PC-9 (cell line): ENCODE measurements at places on chromosomes 2 and 18.

DNA sequence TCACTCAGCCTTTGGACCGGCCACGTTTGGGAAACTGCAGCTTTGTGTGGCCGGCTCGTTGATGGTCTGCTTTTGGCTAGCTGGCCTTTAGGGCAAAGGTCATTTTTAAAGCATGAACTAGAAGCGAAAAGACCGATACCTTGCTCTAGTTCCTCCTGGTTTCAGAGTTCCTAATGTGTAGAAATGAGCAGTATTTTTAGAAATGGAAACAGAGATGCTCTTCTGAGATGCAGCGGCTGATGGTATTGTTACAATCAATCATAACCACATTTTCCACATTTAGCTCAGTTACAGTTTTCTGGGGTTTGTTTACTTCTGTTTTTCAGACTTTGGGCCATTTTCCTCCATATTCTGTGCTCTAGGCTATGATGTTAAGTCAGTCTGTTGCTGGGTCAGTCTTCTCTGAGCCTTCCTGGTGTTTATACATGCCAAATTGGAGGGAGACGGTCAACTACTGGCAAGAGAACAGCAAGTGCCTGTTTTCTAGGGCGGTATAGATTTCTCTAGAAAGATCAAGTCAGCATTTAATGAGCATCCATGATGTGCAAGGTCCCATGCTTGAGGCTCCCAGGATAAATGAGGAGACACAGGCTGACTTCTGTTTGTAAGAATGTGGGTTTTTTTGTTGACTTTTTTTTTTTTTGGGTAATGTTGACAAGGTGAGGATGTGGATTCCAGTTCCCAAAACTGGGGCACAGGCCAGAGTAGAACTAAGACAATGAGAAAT, 28.0 kb downstream of the RNF144A start:
- DNase-seq: no peak

DNA sequence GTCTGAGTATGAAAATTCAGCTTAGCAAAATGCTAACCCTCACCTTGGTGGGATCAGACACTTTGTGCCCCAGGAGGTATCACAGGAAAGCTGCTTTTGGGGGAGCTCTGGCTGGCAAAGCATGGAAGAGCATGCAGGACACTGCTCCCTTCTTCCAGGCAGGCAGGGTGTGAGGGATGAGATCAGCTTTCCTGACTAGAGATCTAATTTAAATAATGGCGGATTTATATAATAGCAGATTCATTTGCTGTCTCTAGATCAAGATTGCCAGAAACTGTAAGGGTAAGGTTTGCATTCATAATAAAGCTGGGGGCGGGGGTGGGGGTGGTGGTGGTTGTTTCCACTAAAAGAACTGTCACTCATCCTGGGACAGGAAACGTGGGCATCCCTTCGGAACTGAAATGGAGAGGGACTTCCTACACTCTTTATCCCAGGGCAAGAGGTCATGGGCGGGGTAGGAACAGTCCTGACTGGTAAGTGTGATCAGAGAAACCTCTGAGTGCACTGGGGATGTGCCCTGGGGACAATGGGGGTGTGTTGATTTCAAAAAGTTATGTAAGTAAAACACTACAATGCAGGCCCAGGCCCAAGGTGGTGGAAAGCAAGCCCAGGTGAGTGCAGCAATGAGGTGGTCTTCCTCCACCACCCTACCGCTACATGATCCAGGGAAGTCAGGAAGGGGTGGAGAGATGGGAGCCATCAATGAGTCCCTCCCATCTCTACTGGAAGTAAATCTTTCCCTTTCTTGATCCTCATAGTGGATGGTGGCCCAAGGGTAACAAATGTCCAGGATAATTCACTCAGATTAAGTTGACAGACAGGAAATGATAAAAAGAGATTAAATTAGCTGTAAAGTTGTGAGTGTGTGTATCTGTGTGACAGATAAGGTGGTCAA, 171.4 kb upstream of the SERPINE2 start:
- no peak for DNase-seq

- DNase-seq: no peak
These were observed 47.0 kb downstream of the BMPR2 start for GRCh38 chr2:202423139-202423538.

DNA sequence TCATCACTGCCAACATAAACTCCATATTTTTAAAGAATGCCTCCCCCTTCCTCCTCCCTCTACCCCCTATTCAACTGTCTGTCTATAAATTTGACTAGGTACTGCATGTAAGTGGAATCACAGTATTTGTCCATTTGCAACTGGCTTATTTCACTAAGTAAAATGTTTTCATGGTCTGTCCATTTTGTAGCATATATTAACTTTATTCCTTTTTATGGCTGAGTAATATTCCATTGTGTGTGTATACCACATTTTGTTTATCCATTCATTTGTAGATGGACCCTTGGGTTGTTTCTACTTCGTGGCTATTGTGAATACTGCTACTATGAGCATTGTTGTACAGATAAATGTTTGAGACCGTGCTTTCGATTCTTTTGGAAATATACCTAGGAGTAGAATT, 10.7 kb downstream of the SEH1L start:
- no peak for DNase-seq

- peak; percentile 3 for DNase-seq
These were observed 15.0 kb upstream of the ELOA2 start for GRCh38 chr18:47050468-47050867.

GRCh38 chr2:238081150-238081549, 19.0 kb upstream of the ESPNL start:
- DNase-seq: no peak
